ENCODE measurements at places on chromosomes 4 and X.

GRCh38 chr4:154961263-154961662, 180.2 kb downstream of the RBM46 start:
- no peak for DNase-seq

- no peak for DNase-seq
These were observed 8.6 kb upstream of the PDHA1 start for GRCh38 chrX:19334945-19335626.

- DNase-seq = no peak
These were observed 51.3 kb downstream of the PCDH19 start for GRCh38 chrX:100358766-100359165.

- no peak for DNase-seq
These were observed 32.1 kb upstream of the PAQR3 start for GRCh38 chr4:78971326-78971725.

- no peak for DNase-seq
These were observed 140.1 kb upstream of the TRAM1L1 start for GRCh38 chr4:117225471-117225870.
